ENCODE measurements at places on chromosomes 6 and 20. TPM values are rescaled to one million over a fixed set of nuclear protein-coding genes. Genes with fewer than 3 reads are reported as not detected.

ULBP1 gene
- 0.09 TPM for total RNA-seq

CFAP61 gene
- 0.32 TPM for total RNA-seq

PARD6B gene
- total RNA-seq = 0.59 TPM

BTNL2 gene
- total RNA-seq = not detected

DPPA5 gene
- total RNA-seq = not detected

MRAP2 gene
- total RNA-seq = 0.59 TPM

All from smooth muscle cell of the umbilical artery (primary cell).